ENCODE measurements at places on chromosomes 11 and 22.

DNA sequence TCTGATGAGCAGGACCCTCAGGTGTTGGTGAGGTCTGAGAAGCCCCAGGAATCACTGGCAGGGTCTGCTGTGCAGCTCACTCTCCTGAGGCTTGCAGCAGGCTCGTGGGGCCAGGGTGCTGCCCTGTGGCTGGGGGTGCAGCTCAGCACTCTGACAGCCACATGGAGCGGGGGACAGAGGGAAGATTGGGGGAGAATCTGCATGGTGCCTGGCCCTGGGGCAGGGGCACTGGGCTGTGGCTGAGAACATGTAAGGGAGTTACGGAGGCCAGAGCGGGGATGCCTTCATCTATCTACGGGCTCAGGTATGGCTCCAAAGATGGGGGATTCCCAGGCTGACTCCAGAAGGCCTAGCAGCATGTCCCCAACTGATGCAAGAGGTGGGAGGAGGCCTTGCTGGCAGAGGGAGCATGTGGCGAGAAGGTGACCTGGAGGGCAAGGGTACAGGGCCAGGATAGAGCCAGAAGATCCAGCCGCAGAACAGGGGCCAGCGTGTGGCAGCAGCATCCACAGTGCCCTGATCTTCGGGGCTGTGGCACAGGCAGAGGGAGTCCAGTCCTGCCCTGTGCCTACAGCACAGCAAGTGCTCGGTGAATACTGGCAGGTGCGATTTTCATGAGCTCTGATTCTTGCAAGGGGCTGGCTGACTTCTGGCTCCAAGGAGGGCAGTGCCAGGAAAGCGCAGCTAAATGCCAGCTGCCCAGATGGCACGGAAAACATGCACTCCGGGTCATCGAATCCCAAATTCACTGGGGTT is 184.7 kb downstream of the CTTN start:
- DNase-seq = no peak
- H3K4me3 ChIP-seq = no peak overlapping the region
- H3K27me3 ChIP-seq = peaks cover 15% of the 10 kb centered on the region
- no peak overlapping the region for H3K27ac ChIP-seq
- no peaks in the 10 kb centered on the region for H3K36me3 ChIP-seq

DNA sequence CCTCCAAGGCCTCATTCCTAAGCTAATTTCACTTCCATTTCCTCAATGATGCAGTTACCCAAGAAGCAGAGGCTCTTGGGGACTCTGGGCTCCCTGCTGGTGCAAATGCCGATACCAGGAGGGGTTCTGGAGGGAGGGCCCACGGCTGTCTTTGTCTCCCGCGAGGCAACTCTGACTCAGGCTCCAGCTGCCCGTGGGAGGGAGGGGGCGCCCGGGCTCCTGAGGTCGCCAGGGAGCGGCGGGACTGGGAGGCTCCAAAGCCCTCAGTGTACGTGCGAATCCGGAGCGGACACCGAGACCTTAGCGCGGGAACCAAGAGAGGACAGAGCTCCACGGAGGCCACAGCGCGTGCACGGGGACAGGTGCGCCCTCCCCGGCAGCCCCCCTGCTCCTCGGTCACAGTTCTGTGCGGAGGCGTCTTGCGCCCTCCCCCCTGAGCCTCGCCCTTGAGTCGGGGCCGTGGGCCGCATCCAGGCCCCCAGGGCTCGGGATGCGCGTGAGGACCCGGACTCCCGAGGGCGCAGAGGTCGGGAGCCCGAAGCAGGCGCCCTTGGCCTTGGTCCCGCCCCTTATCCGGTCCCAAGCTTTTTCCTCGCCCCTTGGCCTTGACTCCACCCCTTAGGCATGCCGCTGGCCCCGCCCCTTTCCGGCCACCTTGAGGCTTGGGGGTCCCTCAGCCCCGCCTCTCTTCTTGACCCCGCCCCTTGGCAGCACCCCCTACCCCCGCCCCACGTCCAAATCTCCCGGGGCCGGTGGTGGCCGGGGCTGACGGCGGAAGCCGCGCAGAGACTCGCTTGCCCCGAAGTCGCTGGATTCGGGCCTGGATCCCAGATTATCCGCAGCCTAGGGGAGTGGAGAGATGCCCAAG is 4.7 kb upstream of the SHISA8 start:
- peaks cover 10% of the 10 kb centered on the region for H3K27me3 ChIP-seq
- peak overlapping the region; percentile 41 for H3K4me3 ChIP-seq
- DNase-seq = peak; percentile 78
- no peaks in the 10 kb centered on the region for H3K36me3 ChIP-seq

GRCh38 chr11:100861212-100861611 is 174.1 kb downstream of the ARHGAP42 start:
- no peak for DNase-seq
- H3K27ac ChIP-seq = no peak overlapping the region
- no peaks in the 10 kb centered on the region for H3K27me3 ChIP-seq
- no peak overlapping the region for H3K4me3 ChIP-seq

GRCh38 chr22:37328017-37328416 is 45.7 kb downstream of the CYTH4 start:
- no peak overlapping the region for H3K27ac ChIP-seq
- no peak for DNase-seq
- H3K27me3 ChIP-seq = peaks cover 31% of the 10 kb centered on the region
- no peaks in the 10 kb centered on the region for H3K36me3 ChIP-seq
- H3K4me1 ChIP-seq = no peaks in the 10 kb centered on the region
- H3K4me3 ChIP-seq = no peak overlapping the region

DNA sequence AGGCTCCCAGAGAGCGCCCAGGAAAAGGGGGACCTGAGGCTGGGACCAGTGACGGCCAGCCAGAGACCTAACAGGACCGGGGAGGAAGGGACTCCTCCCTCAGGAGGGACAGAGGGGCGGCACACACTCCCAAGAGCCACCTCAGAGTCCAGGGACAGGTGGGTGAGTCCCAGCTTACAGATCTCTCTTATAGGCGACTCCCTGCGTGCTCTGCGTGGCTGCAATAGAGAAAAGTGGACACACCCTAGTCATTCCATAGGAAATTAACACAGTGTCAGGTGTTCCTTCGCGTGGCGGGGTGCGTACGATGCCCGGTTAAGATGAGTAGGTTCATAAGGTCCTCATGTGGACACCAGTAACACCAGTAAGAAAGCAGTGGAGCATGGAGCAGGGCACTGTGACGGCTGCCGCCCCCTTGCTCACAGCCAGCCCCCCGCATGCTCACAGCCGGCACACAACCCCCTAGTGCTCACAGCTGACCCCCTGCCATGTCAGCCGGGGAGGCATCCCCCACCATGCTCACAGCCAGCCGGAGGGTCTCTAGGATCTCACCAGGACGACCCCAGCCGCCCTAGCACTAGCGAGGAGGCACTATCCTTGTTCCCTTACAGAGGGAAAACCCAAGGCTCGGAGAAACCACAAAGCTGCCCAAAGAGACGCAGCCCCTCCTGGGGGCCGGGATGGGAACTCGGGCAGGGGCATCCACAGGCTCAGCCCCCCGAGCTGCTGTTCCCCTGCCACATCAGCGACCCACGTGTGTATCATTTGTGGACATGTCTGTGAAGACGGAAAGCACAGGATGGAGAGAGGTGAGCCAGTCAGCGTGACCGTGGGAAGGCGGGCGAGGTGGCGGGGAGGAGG is 426.8 kb downstream of the TBC1D22A start:
- H3K27ac ChIP-seq = no peak overlapping the region
- DNase-seq = peak; percentile 45

GRCh38 chr11:94494126-94494680 is 419 bp downstream of the ANKRD49 start:
- no peaks in the 10 kb centered on the region for H3K27me3 ChIP-seq
- DNase-seq = no peak
- peak overlapping the region; percentile 96 for H3K27ac ChIP-seq
- H3K4me3 ChIP-seq = peak overlapping the region; percentile 95
- H3K4me1 ChIP-seq = peaks cover 16% of the 10 kb centered on the region

DNA sequence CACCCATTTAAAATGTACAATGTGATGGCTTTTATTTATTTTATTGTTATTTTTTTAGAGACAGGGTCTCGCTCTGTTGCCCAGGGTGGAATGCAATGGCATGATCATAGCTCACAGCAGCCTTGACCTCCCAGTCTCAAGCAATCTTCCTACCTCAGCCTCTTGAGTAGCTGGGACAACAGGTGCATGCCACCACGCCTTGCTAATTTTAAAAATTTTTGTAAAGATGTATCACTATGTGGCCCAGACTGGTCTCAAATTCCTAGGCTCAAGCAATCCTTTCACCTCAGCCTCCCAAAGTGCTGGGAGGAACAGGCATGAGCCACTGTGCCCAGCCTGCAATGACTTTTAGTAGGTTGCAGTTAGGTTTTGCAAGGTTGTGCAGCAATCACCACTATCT is 14.3 kb downstream of the CLDN5 start:
- no peak overlapping the region for H3K27ac ChIP-seq
- H3K27me3 ChIP-seq = no peaks in the 10 kb centered on the region
- no peak overlapping the region for H3K4me3 ChIP-seq
- DNase-seq = no peak
- peaks cover 12% of the 10 kb centered on the region for H3K36me3 ChIP-seq

GRCh38 chr22:49155039-49155769 is 672.5 kb downstream of the BRD1 start:
- H3K4me1 ChIP-seq = no peaks in the 10 kb centered on the region
- no peak overlapping the region for H3K27ac ChIP-seq
- H3K4me3 ChIP-seq = no peak overlapping the region
- DNase-seq = no peak
- H3K27me3 ChIP-seq = no peaks in the 10 kb centered on the region

DNA sequence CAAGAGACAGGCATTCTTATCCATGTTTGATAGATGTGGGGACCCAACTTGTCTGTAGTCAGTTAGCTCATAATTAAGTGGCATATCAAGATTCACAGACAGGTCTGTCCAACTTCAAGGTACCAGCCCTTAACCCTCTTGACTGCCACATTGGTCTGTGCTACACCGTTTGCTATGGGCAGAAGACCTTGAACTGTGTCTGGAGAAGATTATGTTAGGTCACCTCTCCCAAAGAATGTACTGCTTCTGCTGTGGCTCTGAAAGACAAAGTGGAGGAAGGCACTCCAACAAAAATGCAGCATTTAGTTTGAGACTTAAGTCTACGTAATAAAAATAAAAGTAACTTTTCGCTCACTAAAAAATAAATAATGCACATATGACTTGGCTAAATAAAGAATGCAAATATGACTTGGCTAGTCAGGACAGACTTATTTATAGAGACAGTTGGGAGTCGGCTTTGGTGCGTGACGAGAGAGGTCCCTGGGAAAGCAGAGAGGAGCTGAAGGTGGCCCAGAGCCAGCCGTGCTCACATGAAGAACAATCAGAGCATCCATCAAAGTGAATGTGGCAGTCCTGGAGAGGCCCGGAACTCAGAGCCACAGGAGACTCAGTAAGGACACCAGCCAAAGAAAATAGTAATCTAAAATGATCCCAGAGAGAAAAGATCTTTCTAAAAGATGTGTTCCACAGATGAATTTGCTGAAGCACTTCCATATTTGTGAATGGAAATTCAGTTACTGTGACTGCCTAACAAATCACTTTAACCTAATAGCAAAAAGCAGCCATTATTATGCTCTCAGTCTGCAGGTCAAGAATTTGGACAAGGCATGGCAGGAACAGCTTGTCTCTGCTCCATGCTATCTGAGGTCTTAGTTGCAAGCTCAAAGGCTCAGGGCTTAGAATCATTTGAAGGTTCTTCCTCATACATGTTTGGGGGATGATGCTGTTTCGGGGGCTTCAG is 35.0 kb downstream of the CWC15 start:
- H3K4me3 ChIP-seq = no peak overlapping the region
- H3K27me3 ChIP-seq = peaks cover 9% of the 10 kb centered on the region
- no peaks in the 10 kb centered on the region for H3K4me1 ChIP-seq
- no peaks in the 10 kb centered on the region for H3K36me3 ChIP-seq

DNA sequence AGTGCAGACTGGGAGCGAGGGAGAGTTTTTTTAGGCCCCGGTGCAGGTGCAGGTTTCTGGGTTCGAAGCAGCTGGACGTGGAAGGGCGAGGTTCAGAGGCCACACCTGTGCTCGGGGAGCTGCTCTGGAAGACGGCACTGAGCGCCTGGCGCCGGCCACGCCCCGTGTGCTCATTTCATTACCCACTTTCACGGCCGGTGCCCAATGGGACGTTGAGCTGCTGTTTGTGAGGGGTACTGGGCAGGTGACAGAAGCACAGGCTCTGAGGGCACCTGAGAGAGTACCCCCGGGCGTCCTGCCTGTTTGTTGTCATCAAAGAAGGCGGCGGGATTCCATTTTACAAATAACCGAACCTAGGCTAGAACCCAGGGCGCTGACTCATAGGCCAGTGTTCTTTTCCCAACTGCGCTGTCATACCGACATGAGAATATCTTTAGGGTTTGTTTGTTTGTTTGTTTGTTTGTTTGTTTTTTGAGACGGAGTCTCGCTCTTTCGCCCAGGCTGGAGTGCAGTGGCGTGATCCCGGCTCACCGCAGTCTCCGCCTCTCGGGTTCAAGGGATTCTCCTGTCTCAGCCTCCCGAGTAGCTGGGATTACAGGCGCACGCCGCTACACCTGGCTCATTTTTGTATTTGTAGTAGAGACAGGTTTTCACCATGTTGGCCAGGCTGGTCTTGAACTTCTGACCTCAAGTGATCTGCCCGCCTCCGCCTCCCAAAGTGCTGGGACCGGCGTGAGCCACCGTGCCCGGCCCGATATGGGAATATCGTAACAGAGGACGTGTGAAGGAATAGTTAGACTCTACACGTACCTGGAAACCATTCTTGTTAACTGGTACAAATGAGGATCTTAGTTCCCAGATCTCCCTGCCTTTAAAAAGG is 16.6 kb upstream of the SPTBN2 start:
- H3K36me3 ChIP-seq = no peaks in the 10 kb centered on the region
- no peaks in the 10 kb centered on the region for H3K4me1 ChIP-seq
- no peaks in the 10 kb centered on the region for H3K27me3 ChIP-seq
- no peak overlapping the region for H3K27ac ChIP-seq
- no peak for DNase-seq

GRCh38 chr11:64803158-64803845 is at the start of gene MAP4K2:
Gene MAP4K2, minus strand, starts transcription at chr11:64803214. Its CDS starts 65 bp downstream, at chr11:64803149.
- no peaks in the 10 kb centered on the region for H3K36me3 ChIP-seq
- H3K4me1 ChIP-seq = peaks cover 13% of the 10 kb centered on the region
- H3K27ac ChIP-seq = peak within 1 kb of the TSS; percentile 70
- H3K4me3 ChIP-seq = peak within 1 kb of the TSS; percentile 92
- peak; percentile 91 for DNase-seq
